ENCODE measurements at places on chromosomes 4 and X.

DNA sequence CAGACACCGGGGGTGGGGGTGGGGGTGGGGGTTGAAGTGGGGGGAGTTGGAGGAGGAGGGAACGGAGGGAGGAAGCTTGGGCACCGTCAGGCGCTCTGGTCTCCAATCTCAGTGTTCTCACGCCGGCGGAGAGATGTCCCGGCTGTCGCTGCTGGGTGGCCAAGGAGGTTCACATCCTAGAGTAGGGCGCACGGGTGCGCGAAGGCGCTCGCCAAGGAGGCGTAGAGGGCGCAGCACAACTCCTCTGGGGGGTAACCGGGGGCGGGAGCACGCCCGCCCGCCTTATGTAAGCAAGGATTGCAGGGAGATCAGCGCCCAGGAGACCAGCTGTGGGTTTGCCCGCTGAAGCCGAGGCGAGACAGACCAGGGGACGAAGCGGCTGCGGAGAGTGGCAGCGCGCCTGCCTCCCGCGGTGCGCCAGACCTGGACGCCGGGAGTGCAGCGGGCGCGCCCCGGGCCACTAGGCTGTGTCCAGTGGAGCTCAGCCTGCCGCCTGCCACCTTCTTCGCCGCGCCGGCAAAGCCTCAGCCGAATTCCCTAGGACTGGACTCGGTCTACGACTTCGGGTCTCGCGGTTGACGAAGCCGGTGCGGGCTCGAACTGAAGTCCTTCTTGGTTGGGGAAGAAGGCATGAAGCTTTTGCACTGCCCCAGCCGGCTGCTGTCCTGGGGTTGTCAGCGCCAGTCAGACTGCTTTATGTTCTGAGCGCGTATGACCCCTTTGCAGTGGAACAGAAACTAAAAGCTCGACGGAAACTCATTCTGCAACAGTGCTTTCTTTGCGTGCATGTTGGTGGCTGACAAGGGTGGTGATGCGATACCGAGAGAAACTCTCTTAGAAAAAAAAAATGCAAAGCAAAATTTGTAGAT lies 707 bp upstream of the UNC5C start:
- DNase-seq, result no peak

- DNase-seq, result no peak
Observed at GRCh38 chr4:38084877-38085711, 124.9 kb downstream of the PTTG2 start.

DNA sequence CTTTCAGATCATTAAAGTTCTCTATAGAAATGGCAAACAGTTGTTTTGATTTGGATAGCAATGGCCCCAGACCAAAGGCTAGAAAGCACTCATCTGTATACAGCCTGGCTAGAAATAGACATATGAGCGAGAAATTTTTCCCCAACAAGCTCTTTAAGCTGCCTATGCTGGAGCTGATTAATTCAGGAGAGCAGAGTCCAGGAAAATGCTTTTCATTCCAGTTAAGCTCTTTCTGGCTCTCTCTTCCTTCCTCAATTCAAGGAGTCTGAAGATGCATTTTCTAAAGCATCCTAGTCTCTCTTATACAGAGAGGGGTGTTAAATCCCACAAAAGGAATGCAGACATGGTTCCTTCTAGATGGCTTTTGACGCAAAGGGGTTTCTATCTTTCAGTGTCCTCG lies 141.7 kb upstream of the RAI2 start:
- DNase-seq, result no peak

DNA sequence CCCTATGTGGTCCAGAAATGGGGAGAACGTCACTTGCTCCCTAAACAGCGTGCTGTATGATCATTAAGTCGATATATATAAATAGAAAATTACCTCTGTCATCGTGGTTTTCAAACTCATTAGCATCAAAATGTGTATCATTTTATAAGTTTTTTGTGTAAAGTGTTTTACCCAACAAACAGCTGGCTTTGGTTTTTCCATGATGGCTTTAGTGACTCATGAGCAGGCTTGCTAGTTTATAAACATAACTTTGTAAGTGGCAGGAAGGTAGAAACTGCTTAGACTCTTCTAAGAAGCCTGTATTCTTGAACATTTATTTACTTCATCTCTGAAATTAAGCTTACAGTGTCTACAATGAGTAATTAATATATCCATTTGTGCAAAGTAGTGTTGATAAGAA lies 108.4 kb upstream of the DIPK2B start:
- DNase-seq, result no peak

- DNase-seq, result no peak
Observed at GRCh38 chr4:153093396-153093795, 110.8 kb upstream of the TRIM2 start.

GRCh38 chr4:159598602-159599001 lies 495.7 kb downstream of the RAPGEF2 start:
- DNase-seq, result no peak

GRCh38 chrX:118024482-118024881 lies 92.1 kb downstream of the KLHL13 start:
- no peak for DNase-seq

GRCh38 chrX:139172731-139173130 lies 357.8 kb upstream of the F9 start:
- no peak for DNase-seq

GRCh38 chr4:135204311-135204710 lies 1002.7 kb upstream of the PABPC4L start:
- no peak for DNase-seq

GRCh38 chrX:68409194-68409593 lies 24.1 kb downstream of the OPHN1 start:
- no peak for DNase-seq

DNA sequence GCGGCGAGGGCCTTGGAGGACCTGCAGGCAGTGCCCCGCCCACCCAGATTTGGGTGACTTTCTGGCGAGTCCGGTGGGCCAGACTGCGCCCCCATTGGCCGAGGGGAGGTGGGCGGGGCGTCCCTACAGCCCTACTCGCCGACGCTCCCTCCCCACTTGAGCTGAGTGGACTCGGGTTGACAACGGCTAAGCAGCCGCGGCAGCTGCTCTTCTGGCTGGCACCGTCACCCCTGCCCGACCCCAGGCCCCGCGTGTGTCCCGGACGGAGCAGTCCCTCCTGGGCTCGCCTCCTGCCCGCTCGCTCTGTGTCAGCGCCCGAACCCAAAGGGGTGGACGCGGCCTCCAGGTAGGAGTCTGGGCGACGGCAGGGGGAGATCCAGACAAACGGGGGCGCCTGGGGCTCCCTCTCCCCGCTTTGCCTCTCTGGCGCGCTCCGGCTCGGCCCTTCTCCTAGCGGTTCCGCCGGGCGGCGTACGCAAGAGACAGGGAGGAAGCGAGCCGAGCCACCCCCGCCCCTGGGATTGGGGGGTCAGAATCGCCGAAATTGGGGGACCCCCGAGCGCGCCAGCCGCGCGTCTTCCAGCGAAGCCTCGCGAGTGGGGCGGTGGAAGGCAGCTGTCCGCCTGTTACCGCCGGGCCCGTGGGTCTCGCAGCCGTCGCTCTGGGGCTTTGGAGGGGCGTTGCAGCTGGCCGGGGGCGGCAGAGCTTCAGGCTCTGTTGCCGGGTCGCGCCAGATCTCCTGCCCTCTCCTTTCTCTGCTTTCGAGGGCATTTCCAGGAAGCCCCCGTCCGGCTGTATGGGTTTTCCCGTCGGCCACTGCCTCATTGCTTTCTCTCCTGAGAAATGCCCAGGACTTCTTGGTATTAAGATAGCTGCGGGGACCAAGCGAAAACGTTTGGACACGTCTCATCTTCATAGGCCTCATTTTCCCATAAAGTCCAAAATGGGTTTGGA lies 46.3 kb downstream of the STARD8 start:
- no peak for DNase-seq

DNA sequence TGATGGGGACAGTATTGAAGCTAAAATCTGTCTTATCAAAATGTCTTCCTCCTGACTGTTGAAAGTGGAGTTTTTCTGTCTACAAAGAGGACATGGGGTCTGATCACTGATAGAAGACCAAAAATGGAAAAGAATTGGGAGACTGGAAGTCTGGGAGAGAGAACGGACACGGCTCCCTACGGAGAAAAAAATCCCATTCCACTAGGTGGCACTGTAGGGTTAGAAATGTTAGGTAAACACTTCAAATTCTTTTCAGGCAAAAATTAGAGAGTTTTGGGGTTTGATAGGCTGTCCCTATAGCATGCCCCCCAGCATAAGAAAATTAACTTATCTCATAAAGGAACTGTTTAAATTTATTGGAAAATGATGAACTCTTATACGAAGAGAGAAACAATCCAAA lies 200.5 kb downstream of the FAM133A start:
- no peak for DNase-seq

GRCh38 chr4:181528570-181529184 lies 714.5 kb upstream of the TENM3 start:
- DNase-seq, result peak; percentile 18

DNA sequence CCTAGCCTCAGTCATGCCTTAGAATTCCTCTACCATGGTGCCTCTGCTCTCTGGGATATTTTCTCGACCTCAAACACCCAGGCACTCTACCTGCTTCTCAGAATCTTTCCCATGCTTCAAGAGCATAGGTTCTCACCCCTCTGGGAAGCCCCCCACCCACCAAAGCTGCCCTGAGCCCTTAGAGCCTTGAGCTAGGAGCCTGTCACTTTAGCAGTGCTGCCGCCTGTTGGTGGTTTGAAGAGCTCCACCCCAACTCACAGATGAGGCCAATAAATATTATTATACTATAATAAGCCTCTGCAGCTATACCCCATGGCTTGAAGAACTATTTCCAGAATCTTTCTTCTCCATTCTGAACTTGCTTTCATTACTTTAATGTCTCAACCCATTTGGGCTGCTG lies 109.7 kb downstream of the RTL5 start:
- no peak for DNase-seq

DNA sequence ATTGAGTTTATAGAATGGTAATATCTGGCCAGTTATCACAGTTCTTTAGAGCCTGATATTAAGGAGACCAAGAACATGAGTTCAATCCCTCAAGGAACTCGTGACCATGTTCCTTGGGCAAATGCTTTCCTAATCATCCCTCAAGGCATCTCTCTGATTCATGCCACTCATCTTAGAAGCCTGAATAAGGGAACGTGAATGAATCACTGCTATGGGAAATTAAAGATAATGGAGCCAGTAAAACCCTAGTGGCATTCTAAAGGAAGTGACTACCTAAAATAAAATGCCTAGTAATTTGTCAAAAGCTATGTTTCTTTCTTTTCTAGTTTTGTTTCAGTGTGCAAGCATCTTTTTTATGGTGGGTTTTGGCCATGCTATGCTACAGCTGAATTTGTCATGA lies 1161.3 kb downstream of the C4orf33 start:
- DNase-seq, result no peak

DNA sequence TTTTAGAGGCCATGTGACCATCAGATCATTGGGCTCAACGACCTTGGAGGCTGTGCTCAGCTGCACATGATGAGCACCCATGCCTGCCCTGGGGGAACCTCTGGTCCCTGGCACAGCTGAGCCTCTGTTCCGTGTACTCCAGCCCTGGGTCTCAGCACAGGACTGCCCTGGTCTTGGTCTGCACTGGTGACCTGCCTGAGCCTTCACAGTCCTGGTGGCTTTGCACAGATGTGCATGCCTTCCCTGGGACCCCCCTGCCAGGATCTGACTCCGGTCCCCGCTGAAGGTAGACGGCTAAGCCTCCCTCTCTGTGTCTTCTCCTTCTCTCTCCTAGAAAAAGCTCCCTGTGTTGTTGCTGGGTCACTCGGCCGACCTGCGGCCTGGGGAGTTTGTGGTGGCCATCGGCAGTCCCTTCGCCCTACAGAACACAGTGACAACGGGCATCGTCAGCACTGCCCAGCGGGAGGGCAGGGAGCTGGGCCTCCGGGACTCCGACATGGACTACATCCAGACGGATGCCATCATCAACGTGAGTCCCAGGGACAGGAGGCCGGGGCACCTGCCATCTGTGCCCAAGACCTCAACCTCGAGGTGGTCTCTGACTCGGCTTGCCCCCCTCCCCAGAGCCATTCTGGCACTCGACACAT lies 21.6 kb downstream of the HTRA3 start:
- DNase-seq, result no peak

GRCh38 chrX:26914232-26914631 lies 548.9 kb downstream of the PPP4R3C start:
- no peak for DNase-seq

DNA sequence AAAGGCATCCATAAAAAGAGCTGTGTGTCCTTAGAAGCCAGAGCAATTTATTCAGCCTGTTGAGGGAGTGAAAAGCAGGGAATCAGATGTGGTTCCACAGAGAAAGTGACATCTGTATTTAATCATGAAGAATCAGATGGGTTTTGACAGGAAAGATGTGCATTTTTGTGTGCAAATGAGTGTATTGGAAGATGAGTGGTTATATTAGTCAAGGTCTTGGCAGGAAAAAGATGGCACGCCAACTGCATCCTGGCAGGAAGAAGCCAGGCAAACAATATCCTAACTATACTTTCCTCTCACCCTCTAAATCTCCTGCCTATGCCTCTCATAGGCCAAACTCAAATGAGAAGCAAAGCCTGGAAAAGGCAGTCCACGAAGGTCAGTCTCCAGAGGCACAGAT lies 59.1 kb downstream of the SCFD2 start:
- no peak for DNase-seq

DNA sequence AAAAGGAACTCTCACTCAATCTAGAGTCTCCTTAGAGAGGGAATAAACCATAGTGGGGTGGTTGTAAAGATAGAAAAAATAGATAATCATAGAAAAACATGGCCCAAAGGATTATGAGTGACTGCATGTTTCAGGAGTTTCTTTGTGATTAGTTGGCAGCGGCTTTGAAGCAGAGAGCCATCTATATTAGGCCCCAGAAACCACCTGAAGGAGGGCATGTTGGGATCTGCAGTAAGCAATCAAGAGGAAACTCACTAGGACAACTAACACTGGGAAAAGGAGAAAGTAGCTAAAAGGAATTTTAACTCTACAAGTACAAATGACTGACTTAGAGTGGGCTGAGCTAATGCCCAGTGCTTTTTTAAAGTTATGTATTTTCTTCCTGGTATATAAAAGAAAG lies 269.2 kb upstream of the NRK start:
- DNase-seq, result no peak

- no peak for DNase-seq
Observed at GRCh38 chr4:104930298-104930697, 216.4 kb upstream of the TET2 start.

GRCh38 chr4:48329193-48329592 lies 12.1 kb upstream of the SLAIN2 start:
- no peak for DNase-seq

Data from NCI-H1436 treated with DMSO at 0.1 percent for 48 hours (cell line).